ENCODE measurements at places on chromosomes 1 and 21.

DNA sequence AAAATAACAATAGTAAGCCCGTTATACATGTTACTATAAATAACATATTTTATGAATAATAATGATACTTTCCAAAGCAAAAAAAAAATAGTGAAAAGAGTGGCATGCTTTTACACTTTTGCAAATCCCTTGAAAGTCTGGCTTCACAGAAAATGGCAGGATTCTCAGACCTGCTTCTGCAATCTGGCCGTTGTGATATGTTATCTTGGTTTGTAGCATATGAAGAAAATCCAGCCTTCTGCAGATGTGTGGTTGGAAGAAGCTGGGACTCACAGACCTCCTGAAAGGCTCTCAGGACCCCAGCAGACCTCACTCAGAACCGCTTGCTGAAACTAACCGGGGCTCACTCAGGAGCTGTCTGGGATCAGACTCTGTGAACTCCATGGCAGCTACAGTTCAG, 256.0 kb upstream of the TMEM51 start:
- ATAC-seq = no peak

DNA sequence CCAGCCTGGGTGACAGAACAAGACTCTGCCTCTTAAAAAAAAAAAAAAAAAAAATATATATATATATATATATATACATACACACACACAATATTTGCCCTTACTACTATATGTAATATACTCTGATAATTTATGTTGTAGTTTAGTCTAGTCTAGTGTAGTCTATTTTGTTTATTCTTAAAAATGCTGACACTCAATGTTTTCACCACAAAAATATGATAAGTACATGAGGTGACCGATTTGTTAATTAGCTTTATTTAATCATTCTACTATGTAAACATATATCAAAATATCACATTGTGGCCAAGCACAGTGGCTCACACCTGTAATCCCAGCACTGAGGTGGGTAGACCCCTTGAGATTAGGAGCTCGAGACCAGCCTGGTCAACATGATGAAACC, 19.8 kb upstream of the ZNF362 start:
- ATAC-seq = no peak

DNA sequence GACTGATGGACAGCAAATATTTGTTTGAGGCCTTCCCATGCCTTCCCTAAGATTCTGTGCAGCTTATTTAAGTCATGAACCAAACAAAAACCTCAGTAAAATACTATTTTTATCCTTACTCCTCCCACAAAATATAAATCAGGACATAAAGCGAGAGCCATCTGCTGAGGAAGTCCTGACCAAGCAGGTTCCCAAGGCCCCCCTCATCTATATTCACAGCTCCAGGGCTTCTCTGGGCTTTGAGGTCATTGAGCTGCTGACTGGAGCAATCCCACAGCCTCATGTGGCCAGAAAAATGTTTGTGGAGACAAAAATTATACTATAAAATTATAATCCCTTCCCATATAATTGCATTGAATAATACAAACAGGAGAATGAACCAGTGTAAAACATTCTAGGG, 846.2 kb downstream of the ADGRL2 start:
- no peak for ATAC-seq

GRCh38 chr1:209367061-209367772, 216.3 kb upstream of the CAMK1G start:
- ATAC-seq = no peak

DNA sequence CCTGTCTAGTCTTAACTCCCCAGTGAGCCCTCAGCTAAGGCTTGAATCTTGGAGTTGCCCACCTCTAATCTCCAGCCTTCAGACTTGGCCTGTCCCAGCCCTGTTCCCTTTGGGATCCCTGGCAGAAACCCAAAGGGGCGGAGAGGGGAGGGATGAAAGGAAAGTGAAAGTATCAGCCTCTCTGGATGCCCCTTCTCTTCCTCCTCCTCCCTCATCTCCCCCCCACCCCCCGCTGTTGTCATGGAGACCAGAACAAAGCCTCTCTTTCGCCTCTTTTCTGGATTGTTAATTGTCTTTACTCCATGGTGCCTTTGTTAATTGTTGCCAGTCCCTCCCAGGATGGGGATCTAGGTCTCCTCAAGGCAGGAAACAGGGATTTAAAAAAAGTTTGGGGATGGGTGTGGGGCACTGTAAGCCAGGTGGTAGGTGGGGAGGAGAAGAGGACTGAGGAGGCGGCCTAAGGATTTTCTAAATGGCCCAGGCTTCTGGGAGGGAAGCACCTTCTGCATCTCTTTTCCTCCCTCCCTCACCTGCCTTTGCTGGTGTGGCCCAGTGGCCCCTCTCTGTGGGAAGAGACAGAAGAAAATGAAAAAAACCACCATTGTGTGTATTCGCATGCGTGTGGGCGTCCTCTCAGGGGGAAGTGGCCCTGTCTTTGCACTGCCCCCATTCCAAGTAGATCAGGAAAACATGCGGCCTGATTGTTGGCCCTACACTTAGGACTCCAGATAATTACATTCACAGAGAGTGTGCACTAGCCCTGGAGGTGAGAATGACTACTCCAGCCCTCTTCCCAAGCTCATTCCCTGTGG, 7.5 kb upstream of the SOX13 start:
- no peak for ATAC-seq

DNA sequence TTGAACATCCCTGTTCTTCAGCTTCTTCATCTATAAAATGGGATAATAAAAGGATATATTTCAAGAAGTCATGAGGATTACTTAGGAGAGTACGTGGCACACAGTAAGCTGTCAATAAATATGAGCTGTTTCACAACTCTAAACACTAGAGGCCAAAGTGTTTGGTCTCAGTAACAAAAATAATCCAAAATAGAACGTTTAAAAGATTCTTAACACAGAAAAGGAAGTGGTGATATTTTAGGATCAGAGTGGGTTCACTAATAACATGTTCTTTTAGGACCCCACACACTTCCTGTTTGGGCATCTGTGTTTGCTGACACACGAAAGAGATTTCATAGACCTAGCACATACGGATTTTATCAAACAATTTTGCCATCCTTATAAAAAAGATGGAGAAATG, 32.9 kb downstream of the TNFSF18 start:
- no peak for ATAC-seq

DNA sequence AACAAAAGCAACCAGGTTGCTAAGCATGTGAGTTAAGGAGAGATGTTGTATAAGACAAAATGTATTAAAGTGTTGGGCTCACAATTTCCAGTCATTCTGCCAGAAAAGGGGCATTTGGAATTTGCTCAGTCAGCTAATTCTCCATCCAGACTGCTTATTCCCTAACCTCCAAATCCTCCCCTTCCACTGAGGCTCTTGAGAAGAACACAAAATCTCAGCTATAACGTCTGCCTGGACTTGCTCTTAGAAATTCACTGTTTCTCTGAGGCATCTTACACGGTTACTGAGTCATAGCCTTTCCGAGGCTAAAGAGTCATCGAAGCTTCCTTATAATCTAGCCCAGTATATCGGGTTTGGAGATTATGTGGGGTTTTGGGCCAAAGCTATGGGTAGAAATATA, 548.2 kb upstream of the ADGRL4 start:
- no peak for ATAC-seq

DNA sequence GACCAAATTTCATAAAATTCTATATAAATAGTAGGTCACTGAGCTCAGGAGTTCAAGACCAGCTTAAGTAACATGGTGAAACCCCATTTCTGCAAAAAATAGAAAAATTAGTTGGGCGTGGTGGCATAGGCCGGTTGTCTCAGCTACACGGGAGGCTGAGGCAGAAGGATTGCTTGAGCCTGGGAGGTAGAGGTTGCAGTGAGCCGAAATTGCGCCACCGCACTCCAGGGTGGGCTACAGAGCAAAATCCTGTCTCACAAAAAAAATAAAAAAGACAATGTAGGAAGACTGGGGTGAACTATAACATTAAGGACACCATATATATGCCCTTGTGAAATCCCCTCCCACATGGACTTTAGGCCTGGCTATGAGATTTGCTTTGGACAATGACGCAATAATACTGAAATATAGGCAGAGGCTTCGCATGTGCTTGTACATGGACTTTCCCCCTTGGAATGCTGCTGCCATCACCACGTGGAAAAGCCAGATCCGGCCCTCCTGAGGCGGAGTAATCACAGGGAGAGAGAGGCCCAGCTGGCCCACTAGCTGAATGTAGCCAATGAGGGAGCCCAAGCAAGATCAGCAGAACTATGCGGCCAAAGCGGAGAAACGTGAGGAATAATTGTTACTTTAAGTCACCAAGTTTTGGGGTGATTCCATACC, 13.1 kb upstream of the USP1 start:
- ATAC-seq = no peak

DNA sequence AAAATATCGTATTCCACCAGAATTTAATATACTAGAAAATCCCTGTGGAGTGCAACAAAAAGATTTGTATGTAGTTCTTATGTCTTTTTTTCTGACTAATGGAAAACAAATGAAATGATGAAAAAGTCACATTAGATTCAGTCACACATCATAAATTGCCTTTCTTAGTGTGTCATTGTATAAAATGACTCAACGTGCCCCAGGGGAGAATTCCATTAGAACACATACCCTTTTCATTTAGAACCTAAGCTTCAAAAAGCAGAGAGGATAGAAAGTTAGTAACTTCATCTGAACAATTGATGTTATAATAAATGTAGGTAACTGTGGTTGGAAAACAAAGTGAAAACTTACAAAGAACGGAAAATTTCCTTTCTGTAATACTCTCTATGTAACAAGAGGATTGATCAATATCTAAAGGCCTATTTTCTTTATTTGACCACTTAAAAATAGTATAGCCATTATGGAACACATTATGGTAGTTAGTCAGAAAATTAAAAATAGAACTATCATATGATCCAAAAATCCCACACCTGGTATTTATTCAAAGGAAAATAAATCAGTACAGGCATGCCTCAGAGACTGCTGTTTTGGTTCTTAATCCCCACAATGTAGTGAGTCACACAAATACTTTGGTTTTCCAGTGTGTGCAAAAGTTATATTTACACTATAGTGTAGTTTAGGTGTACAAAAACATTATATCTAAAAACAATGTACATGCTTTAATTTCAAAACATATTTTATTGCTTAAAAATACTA, 1016.1 kb downstream of the KCNT2 start:
- ATAC-seq = no peak

GRCh38 chr1:24641646-24642151, 1.4 kb upstream of the SRRM1 start:
- no peak for ATAC-seq
